ENCODE measurements at places on chromosomes 5 and 9. TPM values are rescaled to one million over a fixed set of nuclear protein-coding genes. Genes with fewer than 3 reads are reported as not detected.
A peak's percentile ranks its signal among the peaks of the same experiment; 100 is the strongest.

DNA sequence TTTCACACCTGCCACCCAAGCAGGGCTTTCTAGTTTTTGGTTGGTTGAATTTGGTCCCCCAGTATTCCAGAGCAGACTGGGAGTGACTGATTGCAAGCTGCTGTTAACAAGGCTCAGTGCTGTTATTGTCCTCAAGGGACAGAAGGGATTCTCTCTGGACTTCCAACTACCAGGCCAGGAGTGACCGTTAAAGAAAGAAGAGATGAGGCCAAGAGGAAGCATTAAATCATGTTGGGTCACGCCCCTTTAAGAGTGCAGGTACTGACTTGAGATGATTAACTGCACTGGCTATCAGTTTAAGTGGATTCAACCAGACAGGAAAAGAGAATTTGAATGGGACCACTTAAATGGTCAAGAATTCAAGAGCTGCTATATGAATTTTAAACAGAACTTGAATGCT is 220.8 kb upstream of the PCSK5 start:
- DNase-seq, result no peak

- DNase-seq, result no peak
Observed at GRCh38 chr5:16265141-16265540, 85.5 kb upstream of the MARCHF11 start.

- DNase-seq, result no peak
Observed at GRCh38 chr9:135268981-135269380, 181.5 kb downstream of the OLFM1 start.

- no peak for DNase-seq
Observed at GRCh38 chr5:153744751-153745150, 254.3 kb downstream of the GRIA1 start.

- DNase-seq, result no peak
Observed at GRCh38 chr9:122252796-122253195, 11.8 kb downstream of the RBM18 start.

DNA sequence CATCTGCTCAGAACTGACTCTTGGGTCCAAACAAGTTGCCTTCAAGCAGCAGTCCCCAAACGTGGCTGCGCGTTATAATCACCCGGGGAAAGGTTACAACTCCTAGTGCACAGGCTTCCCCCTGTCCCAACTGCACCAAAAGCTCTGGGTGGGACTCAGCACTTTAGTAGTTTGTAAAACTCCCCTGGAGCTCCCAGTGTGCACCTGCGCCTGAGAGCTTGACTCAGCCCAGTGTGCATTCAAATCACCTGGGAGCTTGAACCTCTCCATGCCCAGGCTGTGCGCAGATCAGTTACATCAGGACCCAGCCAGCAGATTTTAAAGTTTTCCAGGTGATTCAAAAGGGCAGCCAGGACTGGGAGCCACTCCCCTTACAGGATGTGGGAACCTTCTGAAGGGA is 151.4 kb downstream of the COL23A1 start:
- no peak for DNase-seq

DNA sequence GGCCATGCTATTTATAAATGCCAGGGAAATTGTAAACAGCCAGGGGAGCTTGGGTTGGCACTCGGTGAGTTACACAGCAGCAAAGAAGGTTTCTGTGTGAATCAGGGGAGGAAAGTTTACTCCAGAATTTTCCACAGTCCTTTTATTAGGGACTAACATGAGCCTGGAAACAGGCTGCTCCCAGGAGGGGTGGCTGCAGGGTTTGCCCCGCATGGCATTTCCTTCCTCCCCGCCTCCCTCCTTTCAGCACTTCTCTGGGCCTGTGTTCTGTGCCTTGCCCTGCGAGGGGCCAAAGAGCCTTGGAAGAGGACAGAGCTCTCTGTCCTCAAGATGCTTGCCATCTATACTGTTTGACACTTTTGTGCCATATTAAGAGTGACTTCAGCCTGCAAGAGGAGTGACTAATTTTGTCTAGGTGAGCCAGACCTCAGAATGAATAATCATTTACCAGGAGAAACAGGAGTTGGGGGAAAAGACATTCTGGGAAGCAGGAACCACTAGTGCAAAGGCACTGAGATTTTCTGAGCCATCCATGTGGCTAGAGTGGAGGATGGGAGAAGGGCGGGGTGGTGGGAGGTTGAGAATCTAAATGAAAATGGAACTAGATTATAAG is 1.8 kb downstream of the GSN start:
- no peak for DNase-seq

DNA sequence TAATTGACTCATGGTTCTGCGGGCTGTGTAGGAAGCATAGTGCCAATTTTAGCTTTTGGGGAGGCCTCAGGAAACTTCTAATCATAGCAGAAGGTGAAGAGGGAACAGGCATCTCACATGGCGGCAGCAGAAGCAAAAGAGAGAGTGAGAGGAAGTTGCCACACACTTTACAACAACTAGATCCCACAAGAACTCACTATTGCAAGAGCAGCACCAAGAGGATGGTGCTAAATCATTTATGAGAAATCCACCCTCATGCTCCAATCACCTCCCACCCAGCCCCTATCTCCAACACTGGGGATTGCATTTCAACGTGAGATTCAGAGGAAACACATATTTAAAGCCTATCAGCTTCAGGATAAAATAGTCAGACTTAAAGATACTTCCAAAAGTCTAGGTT is 36.1 kb upstream of the LPAR1 start:
- no peak for DNase-seq

DNA sequence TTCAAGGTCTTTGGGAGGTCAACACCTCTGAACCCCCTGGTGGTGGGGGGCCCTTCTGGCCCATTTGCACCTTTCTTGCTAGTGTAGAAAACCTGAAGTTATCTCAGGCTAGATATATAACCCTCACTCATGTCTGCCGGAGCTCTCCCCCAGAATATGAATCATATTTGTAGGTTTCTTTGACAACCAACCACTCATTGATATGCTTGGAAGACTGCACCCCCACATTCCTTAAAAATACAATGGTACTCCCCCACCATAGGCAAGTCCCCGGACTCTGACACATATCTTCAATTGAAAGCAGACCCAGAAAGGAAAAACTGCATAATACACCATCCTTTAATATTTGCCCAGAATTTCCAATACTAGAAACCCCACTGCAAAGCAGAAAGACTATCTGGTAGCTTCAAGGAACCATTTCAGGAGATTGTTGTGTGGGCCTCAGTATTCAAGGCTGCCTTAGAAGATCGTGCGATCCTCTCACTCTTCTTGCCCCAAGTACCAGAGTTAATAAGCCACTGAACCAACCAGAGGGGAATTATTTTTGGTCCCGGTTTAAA is 978 bp upstream of the UBE2B start:
- DNase-seq, result no peak

DNA sequence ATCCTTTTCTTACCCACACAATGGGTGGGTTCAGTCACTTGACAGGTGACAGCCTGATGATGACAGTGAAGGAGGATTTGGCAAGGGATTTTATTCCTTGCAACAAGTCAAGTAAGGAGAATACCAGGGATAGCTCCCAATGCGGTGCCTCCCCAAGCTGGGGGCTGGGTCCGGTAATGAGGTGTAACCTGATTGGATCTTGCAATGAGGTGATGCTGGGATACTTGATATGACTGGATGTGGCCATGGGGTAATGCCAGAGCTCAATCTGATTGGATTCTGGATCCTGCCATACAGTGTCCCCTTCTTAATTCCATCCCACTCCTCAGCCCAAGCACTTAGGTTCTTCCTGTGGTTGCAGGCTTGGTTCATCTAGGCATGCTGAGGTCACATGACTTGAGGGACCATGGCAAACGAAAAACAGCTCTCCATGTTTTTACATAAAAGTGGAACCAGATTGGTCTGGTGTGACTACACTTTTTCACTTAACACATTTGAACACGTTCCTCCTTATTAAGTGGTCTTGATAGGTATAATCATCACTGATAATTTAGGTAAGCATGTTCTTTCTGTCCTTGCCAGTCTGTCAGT is 181.1 kb downstream of the PDZD2 start:
- no peak for DNase-seq

- DNase-seq, result no peak
Observed at GRCh38 chr9:130241198-130241535, 24.4 kb upstream of the HMCN2 start.

DNA sequence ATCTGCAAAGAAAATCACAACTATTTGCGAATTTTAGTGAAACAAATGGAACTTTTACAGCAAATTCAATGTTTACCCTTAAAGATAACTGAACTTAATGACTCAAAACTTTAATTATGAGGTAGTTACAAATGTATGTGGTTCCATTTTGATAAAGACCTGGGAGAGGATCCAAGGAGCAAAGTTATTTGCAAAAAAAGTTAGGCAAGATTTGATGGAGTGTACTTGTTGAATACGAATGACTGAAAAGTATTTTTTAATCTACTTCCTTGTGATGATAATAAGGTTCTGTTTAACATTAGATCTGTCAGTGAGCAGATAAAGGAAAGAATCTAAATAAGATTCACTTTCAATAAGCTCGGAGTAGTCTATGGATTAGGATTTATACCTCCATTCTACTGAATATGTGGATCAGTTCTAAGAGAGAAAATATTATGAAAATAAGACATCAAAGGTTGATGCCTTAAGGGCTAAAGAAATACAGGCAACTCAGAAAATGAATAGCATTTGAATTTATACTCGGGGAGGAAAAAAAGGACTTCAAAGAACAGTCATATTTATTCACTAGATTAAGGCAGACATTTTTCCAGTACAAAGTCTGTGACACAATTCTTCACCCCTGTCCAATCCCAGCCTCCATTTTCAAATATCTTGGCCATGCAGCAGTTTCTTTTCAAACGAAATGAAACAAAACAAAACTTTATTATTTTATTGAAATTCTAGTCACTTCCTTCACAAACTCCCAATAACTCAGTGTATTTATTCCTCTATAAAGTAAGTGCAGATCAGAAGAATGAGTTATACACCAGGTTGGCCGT is 199.8 kb downstream of the PDE4D start:
- no peak for DNase-seq

GRCh38 chr5:24703934-24704333 is 59.2 kb upstream of the CDH10 start:
- no peak for DNase-seq

DNA sequence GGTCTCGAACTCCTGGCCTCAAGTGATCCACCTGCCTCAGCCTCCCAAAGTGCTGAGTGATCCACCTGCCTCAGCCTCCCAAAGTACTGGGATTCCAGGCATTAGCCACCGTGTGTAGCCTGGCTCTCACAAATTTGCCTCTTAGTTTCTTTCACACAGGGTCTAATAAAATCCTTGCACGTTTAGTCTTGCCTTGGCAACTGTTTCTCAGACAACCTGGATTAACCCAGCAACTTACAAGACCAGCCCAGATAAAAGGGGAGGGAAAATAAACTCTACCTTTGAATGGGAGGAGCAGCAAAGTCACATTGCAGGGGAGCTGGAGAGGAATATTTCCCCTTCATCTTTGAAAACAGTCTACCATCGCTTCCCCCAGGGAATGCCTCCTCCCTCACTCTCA is 29.3 kb upstream of the GNA14 start:
- DNase-seq, result no peak

DNA sequence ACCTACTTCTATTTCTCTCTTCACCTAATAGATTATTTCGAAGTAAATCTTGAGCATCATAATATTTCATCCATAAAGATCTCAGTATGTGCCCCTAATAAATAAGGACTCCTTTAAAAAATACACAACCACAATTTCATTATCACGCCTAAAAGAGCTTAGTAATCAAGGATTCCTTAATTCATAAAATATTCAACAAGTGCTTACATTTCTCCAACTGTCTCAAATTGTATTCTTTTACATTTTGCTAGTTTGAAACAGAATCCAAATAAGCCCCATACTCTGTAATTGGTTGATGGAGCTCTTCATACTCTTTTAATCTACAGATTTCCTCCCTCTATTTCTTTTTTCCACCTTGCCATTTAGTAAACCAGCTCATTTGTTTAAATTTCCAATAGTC is 317.6 kb downstream of the NDUFS4 start:
- no peak for DNase-seq

GRCh38 chr9:109963079-109963478 is 183.1 kb downstream of the PALM2AKAP2 start:
- no peak for DNase-seq

- DNase-seq, result no peak
Observed at GRCh38 chr5:154317916-154318315, 127.4 kb downstream of the GALNT10 start.

GRCh38 chr9:131727795-131728545 is 11.9 kb downstream of the RAPGEF1 start:
- no peak for DNase-seq

DNA sequence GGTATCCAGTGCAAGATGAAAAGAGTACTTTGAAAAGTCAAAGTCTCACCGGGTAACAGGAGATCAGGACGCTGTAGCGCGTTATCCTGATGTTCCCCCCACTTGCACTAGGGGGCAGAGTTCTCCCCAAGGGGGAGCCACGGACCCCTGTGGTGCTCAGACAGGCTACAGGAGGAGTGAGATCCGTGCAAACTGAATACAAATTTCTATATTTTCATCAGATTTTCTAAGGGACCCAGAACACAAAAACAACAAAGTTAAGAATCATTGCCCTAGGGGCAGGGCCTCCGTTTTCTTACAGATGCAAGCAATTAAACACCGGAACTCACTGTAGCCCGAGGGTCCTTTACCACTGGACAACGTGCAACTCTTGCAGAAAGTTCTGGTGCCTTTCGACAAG is 2.0 kb downstream of the MYO10 start:
- peak; percentile 35 for DNase-seq

- DNase-seq, result no peak
Observed at GRCh38 chr9:97505845-97506244, 4.4 kb downstream of the TMOD1 start.

DNA sequence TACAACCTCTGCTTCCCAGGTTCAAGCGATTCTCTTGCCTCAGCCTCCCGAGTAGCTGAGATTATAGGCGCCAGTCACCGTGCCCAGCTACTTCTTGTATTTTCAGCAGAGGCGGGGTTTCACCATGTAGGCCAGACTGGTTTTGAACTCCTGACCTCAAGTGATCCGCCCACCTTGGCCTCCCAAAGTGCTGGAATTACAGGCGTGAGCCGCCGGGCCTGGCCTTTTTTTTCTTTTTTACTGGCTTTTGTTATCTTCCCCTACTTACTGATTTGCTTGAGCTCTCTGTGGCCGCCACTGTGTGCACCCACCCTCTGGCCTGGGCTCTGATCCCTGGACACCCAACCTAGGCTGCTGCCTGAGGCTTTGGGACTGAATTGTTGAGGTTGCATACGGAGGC is 60.3 kb downstream of the ANKRD33B start:
- DNase-seq, result no peak

- DNase-seq, result no peak
Observed at GRCh38 chr9:71602652-71603051, 165.7 kb downstream of the CEMIP2 start.

GRCh38 chr5:33227247-33227646 is 213.5 kb upstream of the TARS1 start:
- DNase-seq, result no peak

GRCh38 chr5:120252839-120253238 is 211.3 kb upstream of the PRR16 start:
- no peak for DNase-seq

GRCh38 chr5:77935506-77936364 is 159.6 kb upstream of the TBCA start:
- DNase-seq, result no peak

- DNase-seq, result no peak
Observed at GRCh38 chr5:176625966-176626875, 4.1 kb downstream of the SNCB start.

- DNase-seq, result no peak
Observed at GRCh38 chr5:159242656-159243055, 20.4 kb upstream of the UBLCP1 start.

The SPATA31A3 gene
- not detected for total RNA-seq

The DND1 gene
- total RNA-seq, result 0.82 TPM

The TMEM215 gene
- total RNA-seq, result 0.82 TPM

The LRSAM1 gene
- 23.6 TPM for total RNA-seq

The SLC28A3 gene
- total RNA-seq, result not detected

The SLC36A3 gene
- total RNA-seq, result not detected

The SLIT3 gene
- 2.0 TPM for total RNA-seq

The IPO11 gene
- total RNA-seq, result 39.9 TPM

The ZBED3 gene
- total RNA-seq, result 1.6 TPM

The PHF24 gene
- 19.2 TPM for total RNA-seq

The GPR21 gene
- total RNA-seq, result 28.9 TPM
